ENCODE measurements at places on chromosomes 3 and 15.

GRCh38 chr15:63263519-63263918, 13.9 kb upstream of the APH1B start:
- DNase-seq = peak; percentile 59

DNA sequence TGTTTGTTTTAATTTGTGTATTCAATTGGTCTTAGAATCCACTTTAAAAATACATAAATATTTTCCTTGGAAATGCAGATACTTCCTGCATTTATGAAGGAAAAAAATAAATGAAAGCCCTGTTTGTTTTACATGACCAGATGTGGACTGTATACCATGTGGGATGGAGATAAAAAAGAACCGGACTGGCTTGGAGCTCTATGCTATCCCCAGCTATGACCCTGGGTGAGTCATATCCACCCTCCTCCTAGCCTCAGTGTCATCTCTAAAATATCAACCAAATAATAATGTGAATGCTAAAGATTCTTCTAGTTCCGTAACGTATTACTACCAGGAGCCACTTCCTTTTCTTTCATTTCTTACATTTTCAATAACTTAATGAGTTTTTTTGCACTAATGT, 44.5 kb upstream of the PDZRN3 start:
- DNase-seq = no peak

DNA sequence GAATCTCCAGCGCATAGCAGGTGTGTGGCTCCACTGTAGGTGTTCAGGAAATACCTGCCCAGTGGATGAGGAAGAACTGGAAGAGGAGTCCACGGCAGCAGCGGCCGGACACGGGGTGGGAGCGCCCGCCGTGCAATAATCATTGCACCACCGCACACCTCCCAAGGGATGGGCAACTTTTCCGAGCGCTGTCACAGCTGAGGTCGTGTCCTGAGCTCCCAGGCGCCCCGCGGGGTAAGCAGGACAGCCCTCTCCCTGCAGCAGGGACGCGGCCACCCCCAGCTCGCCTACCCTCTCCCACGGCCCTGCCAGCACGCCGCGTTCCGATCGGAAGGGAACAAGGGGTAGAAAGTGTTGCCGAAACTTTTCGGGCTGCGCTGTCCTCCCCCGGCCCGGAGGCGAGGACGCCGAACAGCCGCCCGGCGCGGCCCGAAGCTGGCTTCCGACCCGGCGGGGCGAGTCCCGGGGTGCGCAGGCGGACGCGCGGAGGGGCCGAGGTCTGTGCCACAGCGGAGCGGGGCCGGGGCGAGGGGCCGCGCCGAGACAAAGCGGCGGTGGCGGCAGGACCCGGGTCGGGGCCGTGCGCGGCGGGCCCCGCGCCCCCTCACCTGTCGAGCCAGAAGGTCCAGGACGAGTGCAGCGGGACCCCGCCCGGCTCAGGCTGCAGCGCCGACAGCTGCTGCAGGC, 475 bp downstream of the EIF4E3 start:
- peak; percentile 16 for DNase-seq

- peak; percentile 82 for DNase-seq
Measured at GRCh38 chr3:68007621-68008226, 353.3 kb upstream of the SUCLG2 start.

- DNase-seq = peak; percentile 95
Measured at GRCh38 chr3:3799173-3800079, at the start of gene LRRN1. Gene LRRN1, plus strand, starts transcription at chr3:3799431. Its CDS starts 45,211 bp downstream, at chr3:3844642.

- DNase-seq = no peak
Measured at GRCh38 chr15:46344115-46344724, 709.4 kb downstream of the SQOR start.

DNA sequence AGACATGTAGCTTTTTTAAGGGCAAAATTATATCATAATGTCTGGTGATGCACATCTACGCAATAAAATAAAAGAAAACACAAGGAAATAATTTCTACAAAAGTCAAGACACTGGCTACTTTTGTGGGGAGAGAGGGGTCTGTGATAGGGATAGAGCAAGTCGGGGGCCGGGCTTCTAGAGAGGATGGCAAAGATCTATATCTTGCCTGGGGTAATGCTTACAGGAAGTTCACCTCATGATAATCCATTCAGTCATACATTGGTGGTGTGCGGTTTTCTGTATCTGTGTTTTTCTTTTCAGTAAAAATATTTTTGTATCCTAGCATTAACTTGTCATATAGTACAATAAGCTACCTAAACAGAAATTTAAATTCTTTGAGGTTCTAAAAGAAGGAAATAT, 178.8 kb downstream of the ARRDC4 start:
- no peak for DNase-seq

DNA sequence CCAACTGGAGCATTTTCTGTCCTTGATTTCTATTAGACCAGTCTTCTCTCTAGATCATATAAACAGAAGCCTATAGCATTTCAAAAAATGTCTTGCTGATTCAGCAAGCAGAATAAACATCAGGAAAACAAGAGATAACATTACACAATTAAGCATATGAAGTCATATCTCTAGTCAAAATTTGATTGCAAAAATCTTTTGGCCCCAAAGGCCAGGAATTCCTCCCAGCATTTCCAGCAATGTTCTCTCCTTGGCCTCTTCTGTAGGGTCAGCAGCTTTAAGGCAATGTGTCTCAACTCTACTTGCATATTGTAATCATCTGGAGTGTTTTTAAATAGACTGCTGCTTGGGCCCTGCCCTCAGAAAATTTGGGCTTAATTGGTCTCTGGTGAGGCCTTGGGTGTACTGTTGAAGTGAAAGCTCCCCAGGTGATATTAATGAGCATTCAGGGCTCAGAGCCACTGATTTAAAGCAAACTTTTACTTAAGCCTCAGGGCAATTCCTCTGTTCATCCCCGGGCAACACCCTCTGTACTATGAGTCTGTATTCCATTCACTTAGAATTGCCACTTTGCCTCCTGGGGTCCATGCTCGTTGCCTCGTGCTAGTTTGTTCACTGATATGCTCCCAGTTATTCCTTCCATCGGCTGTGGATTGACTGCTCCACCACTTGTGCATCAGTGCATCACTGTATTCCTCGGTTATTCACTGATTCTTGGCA, 1072.6 kb downstream of the ROBO2 start:
- DNase-seq = no peak

GRCh38 chr3:159258934-159259333, 457.1 kb downstream of the MFSD1 start:
- DNase-seq = no peak

- DNase-seq = no peak
Measured at GRCh38 chr3:17709236-17709810, 33.1 kb downstream of the TBC1D5 start.

GRCh38 chr3:170558427-170558826, 27.4 kb downstream of the SLC7A14 start:
- no peak for DNase-seq

GRCh38 chr3:182789371-182789770, 3.9 kb upstream of the ATP11B start:
- DNase-seq = no peak

DNA sequence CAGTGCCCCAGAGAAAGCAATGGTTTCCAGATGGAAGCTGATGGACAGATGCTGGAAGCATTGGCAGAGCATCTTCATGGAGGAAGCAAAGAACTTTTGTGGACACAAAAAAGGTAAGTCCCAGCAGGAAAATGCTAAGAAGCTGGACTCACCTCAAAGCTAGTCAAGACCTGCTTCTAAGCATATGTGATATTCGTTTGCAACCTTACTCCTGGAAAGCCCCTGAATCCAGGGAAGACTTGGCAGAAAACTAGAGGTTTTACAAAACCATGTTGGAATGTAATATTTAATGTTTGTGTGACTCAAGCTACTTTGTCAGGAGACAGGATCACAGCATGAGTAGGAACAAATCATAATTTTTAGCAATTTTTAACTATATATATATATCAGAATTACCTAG, 288.2 kb downstream of the BCHE start:
- no peak for DNase-seq

DNA sequence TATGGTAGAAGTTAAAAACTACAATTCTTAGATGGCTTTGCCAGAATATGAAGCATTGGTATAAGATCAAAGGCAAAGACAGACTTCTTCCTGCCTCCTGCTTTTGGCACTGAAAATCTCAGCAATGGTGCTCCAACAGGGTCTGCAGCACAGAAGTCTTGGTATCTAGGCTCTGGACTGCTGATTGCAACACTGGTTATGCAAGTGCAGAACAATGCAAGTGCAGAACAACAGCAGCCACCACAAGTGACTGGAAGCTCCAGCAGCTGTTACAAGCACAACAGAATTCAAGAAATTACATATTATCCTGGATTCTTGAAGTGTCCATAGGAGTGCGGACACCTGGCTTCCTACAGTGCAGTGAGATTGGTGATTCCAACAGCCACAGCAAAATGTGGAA, 33.7 kb downstream of the ZBTB20 start:
- no peak for DNase-seq

DNA sequence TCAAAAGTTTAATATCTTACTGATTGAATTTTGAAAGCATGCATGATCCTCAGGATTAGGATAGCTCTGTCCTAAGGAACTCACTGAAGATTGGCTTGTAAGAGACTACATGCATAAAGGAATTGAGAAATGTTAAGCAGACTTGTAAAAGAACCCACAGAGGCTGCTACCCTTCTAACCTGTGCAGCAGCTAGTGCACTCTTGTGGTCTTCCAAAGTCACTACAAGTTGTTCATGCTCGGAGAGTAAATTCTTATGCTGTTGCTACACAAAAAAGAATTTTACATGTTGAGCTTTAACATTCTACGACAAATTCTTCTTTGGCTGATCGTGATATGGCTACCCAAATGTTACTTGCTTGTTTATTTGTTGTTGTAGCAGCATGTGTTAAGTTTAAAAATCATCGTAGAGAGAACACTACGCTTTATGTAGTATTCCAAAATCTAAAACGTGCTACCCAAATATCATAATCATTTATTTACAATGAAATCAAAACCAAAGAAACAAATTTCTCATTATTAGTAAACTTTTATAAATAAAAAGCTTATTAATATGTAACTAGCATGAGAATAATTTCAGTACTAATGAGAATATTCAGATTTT, 55.0 kb downstream of the GOLIM4 start:
- DNase-seq = peak; percentile 67

DNA sequence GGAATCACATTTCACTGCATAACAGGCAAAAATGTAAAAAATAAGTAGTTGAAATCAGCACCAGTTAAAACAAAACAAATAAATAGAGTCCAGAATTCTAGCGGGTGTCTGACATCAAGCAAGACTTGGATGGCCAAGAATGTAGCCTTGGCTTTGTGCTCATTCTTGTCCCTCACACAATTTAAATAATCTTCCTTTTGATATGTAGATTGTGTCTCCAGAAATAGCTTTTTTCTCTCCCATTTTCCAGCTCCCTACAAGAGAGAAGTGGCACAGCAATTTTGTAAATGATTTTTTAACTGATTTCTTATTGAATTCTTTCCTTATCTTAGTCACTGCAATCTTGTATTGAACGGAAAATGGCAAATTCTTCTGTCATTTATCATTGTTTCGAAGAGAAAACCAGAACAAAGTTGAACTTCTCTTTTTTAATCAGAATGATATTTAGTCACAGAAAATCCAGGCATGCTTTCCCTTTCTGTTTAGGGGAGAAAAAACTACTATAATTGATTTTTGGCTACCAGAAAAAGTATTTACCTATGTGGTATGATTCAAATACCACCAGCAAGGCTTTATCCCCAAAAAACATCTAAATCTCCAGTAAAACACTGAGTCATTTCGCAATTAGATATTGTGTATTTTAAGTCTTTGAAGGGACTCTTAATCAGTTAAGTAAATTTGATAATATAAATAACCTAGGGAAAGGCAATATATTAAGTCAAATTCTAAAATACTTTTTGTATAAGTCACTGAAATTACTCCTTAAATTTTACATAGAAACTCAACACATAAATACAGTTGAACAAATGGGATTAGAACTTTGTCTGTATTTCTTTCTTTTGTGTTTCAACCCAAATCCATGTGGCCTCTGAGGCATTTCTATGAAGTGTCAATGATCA, 481.7 kb downstream of the GBE1 start:
- no peak for DNase-seq

Data from brain (organoid and tissue), 16 donors.